ENCODE measurements at places on chromosomes 16 and 17.
A peak's percentile ranks its signal among the peaks of the same experiment; 100 is the strongest.

DNA sequence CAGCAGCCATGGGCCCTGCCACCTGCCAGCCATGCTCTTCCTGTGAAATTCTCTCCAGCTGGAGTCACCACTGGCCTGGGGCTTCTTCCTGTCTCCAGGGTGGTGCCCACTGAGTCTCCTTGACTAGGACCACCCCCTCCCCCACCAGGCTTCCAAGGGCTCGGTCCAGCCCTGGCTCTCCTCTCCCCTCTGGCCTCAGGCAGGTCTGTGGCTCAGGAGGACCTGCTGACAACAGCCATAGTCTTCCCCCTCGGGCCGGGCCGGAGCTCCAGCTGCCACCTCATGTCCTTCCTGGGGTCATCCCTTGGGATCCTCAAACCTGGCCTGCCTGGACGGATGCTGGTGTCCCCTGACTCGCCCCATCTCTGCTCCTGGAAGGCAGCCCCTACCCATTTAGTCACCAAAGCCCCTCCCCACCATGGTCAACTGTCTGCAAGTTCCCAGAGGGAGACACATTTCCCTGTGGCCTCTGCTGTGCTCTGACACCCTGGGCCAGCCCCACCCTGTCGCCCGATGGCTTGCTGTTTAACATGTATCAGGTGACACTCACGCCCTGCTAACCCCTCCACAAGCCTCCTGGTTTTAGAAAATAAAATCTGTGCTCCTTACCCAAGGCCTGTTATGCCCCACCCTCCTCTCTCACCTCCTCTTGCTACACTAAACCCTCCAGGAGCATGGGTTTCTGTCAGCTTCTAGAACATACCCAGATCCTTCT, 186.2 kb downstream of the RBFOX3 start:
- DNase-seq = no peak

GRCh38 chr17:75116737-75117136, 7.0 kb downstream of the ARMC7 start:
- no peak for DNase-seq

- DNase-seq = no peak
Observed at GRCh38 chr16:55154956-55155355, 169.0 kb upstream of the IRX6 start.

- DNase-seq = peak; percentile 69
Observed at GRCh38 chr17:32341141-32341856, 674 bp downstream of the C17orf75 start.

DNA sequence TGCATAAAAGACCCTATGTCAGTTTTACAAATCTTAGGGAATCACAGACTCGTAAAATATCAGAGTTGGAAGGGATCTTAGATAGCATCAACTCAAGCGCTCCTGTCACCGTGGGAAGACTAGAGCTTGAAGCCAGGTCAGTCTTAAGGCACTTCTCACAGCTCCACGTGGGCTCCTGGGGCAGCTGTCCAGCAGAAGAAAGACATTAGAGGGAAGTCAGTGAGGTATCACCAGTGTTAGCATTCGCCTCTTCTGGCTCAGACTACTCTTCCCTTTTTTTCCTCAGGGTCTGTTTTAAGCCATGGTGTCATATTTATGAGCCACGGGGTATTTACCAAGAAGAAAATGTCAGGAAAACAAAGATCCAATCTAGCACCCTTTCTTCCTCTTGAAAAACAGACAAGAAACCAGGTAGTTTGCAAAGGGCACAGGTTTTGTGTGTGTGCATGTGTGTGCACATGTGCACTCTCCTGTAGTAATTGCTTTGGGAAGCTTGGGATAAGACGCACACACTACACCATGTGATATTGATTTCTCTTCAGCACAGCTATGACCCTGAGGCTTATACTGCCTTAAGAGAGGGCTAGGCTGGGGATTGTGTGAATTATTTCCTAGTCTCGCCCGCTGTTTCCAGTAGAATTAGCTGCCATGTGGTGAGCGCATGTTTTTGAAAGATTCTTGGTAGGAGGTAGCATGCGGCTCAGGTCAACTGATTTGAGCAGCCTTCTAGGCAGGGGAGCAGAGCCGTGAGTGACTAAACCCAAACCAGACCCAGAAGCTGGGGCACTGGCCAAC, 61.0 kb upstream of the ELAC2 start:
- DNase-seq = no peak

DNA sequence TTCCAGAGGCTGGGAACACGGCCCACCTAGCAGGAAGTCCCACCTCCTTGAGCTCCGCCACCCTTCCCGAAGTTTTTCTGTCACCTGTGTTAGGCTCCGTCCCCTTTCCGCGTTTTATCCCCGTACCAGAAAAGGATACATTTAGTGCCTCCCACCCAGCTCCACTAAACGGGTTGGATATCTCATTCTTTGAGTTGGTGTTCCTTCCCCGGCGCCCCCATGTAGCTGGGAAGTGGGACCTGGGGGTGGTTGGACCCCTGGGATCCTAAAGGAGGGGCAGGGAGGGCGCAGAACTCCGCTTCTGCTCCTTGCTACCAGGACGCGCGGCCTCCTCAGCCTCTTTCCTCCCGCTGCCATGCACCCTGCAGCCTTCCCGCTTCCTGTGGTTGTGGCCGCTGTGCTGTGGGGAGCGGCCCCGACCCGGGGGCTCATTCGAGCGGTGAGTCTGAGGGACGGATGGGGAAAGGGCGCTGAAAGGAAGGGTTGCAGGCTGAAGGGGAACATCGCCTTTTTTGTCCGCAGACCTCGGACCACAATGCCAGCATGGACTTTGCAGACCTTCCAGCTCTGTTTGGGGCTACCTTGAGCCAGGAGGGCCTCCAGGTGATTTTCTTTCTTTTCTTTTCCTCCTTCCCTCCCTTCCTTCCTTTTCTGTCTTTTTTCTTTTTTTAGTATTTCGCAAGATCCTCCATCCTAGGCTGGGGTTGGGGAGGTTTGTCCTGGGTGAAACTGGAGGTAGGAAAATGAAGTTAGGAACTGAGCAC, 669 bp downstream of the RNF167 start:
- peak; percentile 46 for DNase-seq

GRCh38 chr17:29252101-29252791, 5.6 kb downstream of the CRYBA1 start:
- DNase-seq = no peak

DNA sequence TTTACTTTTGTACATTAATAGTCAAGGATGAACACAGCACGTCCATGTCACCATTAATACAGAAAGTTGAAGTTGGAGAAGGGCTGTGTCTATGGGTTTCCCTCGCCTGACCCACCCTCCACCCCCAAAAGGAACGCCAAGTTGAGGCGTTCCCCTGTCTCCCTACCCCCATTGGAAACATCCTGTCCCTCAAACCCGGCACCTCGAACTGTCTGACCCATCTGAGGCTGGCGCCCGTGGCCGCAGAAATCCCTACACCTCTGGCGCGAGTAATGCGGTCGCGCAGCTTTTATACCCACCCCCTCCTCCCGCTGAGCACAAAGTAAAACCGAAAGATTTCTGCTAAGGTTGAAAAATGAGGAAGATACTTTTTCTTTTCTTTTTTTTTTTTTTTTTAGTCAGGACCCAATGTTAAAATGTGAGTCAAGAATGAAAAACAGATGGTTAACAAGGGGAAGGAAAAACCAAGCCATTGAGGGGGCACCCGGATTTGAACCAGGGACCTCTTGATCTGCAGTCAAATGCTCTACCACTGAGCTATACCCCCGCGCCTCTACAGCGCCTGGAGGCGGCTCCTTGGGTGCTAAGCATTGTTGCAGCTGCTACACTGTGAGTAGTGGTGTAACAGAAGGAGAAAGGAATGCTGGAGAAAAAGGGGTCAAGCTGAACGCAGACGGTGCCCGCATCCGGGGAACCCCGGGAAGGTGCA, 887 bp upstream of the LASP1 start:
- DNase-seq = peak; percentile 91

DNA sequence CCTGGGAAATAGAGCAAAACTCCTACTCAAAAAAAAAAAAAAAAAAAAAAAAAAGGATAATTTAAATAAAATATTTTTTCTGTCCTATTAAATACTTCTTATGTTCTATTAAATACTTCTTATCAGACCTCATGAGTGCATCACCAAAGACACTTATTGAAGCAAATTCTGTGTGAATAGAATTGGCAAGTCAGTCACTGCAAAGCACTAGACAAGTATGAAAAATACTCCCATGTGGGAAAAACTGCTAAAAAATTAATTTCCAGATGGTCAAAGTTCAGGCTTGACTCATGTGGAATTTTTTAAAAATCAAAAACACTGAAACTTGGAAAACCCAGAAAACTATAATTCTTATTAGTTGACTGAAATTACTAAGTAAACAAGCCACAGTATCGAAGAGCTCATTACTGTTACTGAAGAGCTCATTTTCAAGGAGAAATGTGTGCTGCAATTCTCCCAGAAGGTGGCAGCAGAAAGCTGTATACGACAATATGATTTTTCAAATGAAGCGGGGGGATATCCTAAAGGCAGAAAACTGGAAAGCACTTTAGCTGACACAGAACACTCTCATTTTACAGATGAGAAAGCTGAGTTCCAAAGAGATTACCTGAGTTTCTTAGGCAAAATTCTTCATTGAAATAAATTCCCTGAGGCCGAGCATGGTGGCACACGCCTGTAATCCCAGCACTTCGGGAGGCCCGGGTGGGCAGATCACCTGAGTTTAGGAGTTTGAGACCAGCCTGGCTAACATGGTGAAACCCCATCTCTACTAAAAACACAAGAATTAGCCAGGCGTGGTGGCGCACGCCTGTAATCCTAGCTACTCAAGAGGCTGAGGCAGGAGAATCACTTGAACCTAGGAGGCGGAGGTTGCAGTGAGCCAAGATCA, 15.9 kb upstream of the FBXO47 start:
- peak; percentile 67 for DNase-seq

- no peak for DNase-seq
Observed at GRCh38 chr16:23729503-23730424, 16.7 kb upstream of the ERN2 start.

DNA sequence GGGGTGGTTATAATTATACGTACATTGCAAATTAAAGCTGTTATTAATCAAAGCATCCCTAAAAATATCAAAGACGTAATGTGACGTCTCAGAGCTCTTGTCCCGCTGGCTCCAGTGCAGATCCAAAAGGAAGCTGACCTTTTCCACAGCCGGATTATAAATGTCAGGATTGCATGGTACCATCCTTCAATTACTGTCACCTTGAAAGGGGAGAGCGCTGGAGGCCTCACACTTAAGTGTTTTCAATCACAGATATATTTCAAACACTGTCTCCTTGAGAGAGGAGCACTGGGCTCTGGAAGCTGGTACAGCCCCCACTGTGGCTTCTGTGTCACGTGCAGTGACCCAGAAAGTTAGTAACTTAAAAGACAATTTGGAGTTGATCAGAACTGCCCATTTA, 94.2 kb downstream of the AIPL1 start:
- no peak for DNase-seq

- peak; percentile 82 for DNase-seq
Observed at GRCh38 chr17:65560628-65561451, 608 bp downstream of the AXIN2 start.

DNA sequence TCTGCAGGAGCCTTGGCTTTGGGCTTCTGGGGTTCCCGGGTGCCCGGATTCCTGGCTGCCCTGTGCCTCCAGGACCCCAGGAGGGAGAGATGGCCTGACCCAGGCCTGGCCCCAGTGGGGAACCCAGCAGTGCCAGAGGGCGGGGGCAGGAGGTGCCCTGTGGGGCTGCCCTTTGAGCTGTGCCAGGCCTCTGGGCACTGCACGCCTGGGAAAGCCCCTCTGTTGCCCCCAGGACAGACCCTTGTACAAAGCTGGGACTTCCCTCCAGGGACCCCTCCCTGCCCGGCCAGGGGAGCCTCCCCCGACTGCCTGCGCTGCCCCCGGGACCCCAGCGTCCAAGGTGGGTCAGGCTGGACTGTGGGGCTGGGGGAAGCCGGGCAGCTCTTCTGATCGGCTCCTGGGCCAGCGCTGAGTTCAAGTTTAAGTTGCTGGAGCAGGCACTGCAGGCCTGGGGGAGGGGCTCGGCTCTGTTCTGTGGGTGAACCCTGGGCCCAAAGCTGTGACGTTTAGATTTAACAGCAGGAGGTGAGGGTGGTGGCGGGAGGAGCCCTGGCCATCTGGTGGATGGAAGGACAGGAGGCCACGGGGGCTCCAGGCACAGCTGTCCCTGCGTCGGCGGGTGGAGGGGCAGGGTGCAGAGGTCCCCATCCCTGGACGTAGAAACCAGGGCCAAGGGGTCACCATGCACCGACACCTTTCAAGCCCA, 27.6 kb upstream of the C1QTNF8 start:
- DNase-seq = no peak

DNA sequence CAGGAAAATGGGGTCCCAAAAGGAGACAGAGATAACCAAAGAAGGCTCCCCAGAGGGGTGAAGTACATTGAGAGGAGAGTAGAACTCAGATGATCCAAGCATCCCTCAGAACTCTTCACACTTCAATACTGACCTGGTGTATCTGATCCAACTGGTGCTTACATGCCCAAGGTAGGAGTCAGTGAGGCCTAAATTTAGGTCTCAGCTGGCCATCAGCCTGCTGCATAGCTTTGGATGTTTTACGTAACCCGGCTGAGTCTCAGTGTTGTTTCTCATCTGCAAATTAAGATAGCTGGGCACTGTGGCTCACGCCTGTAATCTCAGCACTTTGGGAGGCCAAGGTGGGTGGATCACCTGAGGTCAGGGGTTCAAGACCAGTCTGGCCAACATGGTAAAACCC, 11.6 kb upstream of the GOSR2 start:
- no peak for DNase-seq

DNA sequence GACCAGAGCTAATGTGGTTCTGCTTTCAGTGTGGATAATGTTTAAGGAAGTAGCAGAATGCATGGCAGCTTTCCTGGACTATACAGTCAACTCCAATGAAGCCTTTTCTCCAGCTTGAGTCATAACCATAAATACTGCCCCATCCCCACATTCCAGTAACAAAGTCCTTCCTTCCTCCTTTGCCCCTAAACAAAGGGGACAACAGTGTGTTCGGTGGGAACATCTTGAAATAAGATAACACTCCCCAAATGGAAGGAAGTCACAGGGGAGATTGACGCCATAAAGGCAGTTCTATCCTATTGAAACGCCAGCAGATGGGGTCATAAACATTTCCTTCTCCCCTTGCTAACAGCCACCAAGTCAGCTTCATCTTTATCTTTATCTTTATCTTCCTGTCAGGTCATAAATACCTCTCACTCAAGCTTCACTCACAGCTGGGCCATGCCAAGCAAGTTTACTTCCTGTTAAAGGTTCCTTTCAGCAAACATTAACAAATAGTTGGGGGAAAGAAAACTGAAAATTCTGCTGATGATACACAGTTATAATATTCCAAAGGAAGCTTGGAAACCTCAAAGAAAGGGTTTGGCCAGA, 136.7 kb downstream of the SNX11 start:
- no peak for DNase-seq

- peak; percentile 86 for DNase-seq
Observed at GRCh38 chr16:11560701-11561453, 25.8 kb downstream of the LITAF start.

GRCh38 chr17:3004150-3004801, 59.1 kb downstream of the OR1D5 start:
- peak; percentile 56 for DNase-seq

DNA sequence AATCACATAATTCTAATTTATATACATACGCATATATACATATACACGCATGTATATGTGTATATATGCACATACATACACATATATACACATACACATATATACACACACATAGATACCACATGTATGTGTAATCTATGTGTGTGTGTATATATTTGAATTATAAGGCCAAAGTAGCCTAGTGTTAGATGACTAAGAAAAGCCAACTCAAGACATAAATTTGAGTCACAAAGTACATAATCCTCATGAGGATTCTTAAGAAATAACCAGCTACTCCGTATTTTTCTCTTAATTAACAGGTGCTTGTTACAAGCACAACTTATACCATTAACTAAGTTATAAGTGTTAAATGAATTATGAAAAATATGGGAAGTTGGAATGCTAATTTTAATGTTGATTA, 84.9 kb downstream of the CACNG1 start:
- no peak for DNase-seq
